ENCODE measurements at places on chromosomes 16 and 17. TPM values are rescaled to one million over a fixed set of nuclear protein-coding genes. Genes with fewer than 3 reads are reported as not detected.

MAF gene
- total RNA-seq = 23.0 TPM

ESRP2 gene
- total RNA-seq = 0.12 TPM

ATP5PD gene
- total RNA-seq = 175 TPM

MIS12 gene
- 7.4 TPM for total RNA-seq

PRR35 gene
- 0.32 TPM for total RNA-seq

CDC42EP4 gene
- 64.1 TPM for total RNA-seq

IRF8 gene
- not detected for total RNA-seq

IL17C gene
- not detected for total RNA-seq

LDHD gene
- 6.4 TPM for total RNA-seq

RGS11 gene
- 2.2 TPM for total RNA-seq

CYB5D1 gene
- 10.7 TPM for total RNA-seq

ST6GALNAC1 gene
- not detected for total RNA-seq

KRT28 gene
- total RNA-seq = not detected

CIAPIN1 gene
- 27.7 TPM for total RNA-seq

ZNF598 gene
- total RNA-seq = 30.8 TPM

KRT27 gene
- not detected for total RNA-seq

Measured in hair follicle dermal papilla cell (primary cell).